ENCODE measurements at places on chromosomes 2 and 18.

DNA sequence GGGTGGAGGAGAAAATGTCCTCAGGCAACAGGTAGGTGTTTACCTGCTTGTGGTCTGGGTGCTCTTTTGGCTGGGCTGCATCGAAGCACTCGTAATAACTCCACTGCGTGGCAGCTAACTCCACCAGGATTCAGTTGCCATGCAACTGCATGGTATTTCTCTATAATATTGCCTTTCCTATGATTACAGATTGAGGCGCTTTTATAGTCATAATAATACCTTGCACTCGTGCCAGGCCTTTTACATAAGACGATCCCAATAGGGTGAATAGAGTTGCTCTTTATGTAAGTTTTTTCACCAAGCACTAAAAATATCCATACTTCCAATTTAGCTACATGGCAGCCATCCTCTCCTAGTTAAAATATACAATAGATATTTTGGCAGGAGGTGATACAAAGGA is 19.7 kb upstream of the NYAP2 start:
- DNase-seq = no peak

DNA sequence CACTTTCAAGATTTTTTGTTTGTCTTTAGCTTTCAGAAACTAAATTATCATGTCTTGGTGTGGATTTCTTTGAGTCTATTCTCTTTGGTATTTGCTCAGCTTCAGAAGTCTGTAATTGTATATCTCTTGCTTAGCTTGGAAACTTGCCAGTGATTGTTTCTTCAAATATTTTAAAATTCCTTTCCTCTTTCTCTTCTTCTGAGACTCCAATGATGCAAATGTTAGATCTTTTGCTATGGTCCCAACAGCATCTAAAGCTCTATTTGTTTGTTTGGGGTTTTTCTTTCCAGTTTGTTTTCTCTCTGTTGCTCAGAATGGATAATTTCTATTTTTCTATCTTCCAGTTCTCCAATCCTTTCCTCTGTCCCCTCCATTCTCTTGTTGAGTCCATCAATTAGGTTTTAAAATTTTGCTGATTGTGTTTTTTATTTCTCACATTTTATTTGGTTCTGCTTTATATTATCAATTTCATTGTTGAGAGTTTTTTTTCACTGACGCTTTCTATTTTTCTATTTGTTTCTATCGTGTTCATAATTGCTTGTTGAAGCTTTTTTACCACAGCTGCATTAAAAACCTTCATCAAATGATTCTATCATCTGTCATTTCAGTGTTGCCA is 81.5 kb upstream of the DAPL1 start:
- no peak for DNase-seq

- DNase-seq = no peak
Measured at GRCh38 chr18:12391487-12392165, 14.6 kb upstream of the AFG3L2 start.

DNA sequence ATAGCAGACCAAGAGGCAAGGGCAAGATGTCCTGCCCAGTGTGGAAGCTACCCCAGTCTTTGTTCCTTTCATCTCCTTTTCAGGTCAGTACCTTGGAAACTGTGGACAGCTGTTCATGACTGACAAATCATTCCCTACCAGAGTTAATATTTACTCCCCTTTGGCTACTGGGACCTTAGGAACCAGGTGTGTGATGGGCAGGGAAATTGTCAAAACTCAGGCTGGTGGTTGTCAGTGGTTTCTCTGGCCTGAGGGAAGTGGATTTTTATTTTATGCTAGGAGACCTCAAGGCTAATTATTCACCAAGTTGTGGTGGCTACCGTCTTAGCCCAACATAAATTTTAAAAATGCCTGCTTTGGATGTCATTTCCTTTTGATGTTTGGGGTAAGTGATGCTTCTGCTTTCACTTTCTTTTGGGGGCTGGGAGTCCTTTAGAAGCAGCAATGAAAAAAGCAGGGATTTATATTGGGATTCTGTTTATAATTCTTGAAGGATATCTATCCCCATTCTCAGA is 119.3 kb downstream of the SETBP1 start:
- DNase-seq = no peak

DNA sequence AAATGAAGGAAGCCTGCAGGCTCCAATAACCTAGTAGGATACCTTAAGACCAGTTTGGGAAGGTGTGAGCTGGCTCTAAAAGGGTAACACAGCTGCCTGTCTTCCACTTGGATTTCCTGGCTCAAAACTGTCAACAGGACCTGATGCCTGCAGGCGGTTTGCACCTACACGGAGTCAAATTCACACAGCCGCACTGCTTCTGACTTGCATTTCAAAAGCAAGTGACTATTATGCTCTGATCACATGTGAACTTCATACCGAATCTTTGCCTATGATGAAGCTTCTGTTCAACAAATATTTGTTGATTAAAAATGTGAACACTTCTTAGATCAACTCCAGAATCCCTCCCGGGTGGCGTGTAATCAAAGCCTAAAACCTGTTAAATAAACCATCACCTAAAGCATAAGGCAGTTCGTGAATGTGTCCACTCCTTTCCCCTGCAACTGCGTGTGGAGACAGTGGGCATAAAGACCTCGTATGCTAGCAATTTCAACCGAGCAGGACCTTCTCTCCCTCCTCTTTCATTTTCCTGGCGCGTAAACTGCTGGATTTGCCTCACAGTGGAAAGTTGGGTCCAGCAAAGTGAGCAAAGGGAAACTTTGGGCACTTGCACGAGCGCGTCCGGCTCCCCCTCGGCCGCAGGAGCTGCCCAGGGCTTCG is 784 bp downstream of the CRACDL start:
- DNase-seq = no peak

DNA sequence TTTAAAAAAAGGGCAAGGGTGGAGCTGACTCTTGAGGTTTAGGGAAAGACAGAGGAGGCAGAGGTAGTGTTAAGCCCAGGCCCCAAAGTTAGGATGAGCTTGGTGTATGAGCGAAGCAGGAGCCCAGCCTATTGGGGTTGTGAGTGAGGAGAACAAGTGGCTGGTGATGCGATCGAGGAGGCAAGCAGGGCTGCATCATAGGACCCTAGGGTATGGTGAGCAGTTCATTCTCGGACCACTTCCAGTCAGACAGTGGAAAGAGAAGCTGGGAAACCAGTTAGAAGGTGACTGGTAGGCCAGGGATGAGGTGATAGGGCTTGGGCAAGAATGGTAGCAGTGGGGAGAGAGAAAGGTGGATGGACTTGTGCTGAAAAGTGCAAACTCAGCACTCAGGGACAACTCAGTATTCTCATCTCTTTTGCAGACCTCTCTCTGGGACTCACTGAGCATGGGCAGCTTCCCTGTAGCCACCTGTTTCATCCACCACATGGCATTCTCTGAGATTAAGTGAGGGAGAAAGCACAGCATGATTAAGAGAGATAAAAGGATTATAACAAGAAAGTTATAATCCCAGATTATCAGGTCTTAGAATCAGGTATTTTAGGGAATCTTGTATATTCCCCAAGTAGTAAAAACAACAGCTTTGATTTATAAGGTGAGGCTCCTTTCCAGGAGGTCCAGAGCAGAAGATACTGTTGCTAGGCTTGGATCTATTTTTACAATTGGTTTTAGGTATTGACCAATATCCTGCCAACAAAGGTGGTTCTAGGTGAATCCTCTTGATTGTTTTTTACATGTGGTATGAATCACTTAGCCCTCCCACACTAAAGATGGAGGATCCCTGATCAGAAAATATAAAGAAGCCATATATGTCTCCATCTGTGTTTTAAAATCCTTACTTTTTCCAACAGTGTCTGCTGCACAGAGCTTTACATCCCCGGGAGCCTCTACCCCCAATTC is 38.3 kb downstream of the XRCC5 start:
- DNase-seq = no peak

- DNase-seq = peak; percentile 62
Measured at GRCh38 chr18:27605107-27605834, 420.2 kb upstream of the CHST9 start.

GRCh38 chr18:70135604-70136003 is 69.9 kb downstream of the RTTN start:
- DNase-seq = no peak

DNA sequence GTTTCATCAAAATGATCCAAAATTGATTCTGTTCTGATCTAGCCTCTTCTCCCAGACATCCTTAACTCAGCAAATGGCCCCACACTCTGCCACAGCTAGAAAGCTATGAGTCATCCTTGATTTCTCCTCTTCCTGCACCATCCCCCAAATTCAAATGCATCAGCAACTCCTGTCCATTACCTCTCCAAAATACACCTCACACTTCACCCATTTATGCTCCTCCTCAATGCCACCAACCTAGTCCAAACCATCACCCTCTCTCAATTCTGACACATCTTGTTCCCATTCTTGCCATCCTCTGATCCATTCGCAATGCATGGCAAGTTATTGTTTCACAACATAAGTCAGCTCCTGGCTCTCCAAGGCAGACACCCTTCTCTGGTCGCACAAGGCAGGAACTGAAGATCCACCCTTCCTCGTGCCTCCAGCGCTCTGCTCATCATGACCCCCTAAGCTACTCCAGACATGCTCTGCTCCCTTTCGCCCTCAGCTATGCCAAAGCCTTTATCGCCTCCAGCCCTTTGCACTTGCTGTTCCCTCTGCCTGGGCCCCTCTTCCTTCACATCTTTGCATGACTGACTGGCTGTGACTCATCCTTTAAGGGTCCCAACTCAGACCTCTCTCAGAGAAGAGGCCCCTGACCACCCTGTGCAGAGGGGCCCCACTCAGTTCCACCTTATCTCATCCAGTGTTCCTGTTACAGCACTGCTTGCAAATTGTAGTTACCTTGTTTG is 83.6 kb downstream of the MREG start:
- DNase-seq = no peak

DNA sequence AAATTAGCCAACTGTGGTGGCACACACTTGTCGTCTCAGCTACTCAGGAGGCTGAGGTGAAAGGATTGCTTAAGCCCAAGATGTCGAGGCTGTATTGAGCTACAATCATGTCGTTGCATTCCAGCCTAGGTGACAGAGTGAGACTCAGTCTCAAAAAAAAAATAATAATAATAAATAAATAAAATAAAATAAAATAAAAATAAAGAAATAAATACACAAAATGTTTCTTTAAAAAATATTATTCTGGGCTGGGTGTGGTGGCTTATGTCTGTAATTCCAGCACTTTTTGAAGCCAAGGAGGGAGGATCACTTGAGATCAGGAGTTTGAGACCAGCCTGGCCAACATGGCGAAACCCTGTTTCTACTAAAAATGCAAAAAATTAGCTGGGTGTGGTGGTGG is 272.8 kb downstream of the AGPS start:
- DNase-seq = no peak

GRCh38 chr18:42614619-42615293 is 500.7 kb downstream of the RIT2 start:
- DNase-seq = no peak

- no peak for DNase-seq
Measured at GRCh38 chr2:168089200-168089599, 158.2 kb downstream of the STK39 start.

GRCh38 chr2:142778289-142778688 is 99.2 kb upstream of the KYNU start:
- DNase-seq = no peak

DNA sequence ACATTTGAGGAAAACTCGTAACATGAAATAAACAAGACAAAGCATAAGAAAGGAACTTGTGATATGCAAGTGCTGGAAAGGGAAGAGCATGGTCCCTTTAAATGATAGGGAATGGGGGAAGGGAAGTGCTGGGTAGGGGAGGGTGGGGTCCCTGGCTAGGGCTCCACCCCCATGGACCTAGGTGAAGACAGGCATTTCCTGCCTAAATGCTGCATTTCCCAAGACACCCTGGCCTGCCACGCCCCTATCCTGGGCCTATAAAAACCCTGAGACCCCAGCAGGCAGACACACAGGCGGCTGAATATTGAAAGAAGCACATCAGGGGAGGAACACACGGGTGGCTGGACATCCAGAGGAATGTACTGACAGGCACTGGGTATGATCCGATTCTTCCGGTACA is 499.9 kb downstream of the ZEB2 start:
- DNase-seq = no peak

GRCh38 chr2:86807468-86808275 is 17.0 kb upstream of the CD8A start:
- DNase-seq = no peak

- DNase-seq = no peak
Measured at GRCh38 chr2:127584047-127584446, 48.6 kb downstream of the MYO7B start.

GRCh38 chr2:57855212-57855611 is 191.4 kb upstream of the VRK2 start:
- DNase-seq = no peak

GRCh38 chr2:216335252-216335651 is 37.0 kb downstream of the MARCHF4 start:
- no peak for DNase-seq

DNA sequence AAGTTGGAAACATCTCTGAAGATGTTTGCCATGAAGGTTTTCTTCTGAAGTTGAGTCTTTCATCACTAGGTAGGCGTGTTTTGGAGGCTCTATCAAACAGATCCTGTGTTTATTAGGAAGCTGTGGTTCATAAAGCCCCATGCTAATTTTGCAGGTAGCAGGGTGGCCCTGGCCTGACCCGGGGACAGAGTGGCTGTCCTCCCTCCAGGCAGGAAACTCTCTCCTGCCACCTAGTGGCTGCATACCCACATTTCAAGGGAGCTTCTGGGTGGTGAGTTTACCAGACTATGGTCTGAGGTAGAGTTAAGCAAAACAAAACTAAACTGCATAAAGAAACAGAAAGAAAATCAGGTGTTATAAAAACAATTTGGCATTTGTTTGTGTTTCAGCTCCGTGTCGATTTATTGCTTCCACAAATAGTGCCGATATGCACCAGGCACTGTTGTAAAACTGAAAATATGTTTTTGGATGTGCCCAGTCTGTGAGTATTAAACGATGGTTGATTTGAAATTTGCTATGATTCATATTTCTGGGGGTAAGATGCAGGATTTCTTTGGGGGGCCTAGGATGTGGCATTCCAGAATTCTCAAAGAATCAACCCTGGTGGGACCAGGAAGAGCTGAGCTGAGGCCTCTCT is 26.0 kb upstream of the IL37 start:
- DNase-seq = peak; percentile 46

- no peak for DNase-seq
Measured at GRCh38 chr2:204365811-204366210, 179.5 kb upstream of the PARD3B start.

- no peak for DNase-seq
Measured at GRCh38 chr2:165069151-165069550, 113.8 kb upstream of the SLC38A11 start.

- peak; percentile 53 for DNase-seq
Measured at GRCh38 chr2:198296665-198297308, 492.4 kb downstream of the PLCL1 start.

DNA sequence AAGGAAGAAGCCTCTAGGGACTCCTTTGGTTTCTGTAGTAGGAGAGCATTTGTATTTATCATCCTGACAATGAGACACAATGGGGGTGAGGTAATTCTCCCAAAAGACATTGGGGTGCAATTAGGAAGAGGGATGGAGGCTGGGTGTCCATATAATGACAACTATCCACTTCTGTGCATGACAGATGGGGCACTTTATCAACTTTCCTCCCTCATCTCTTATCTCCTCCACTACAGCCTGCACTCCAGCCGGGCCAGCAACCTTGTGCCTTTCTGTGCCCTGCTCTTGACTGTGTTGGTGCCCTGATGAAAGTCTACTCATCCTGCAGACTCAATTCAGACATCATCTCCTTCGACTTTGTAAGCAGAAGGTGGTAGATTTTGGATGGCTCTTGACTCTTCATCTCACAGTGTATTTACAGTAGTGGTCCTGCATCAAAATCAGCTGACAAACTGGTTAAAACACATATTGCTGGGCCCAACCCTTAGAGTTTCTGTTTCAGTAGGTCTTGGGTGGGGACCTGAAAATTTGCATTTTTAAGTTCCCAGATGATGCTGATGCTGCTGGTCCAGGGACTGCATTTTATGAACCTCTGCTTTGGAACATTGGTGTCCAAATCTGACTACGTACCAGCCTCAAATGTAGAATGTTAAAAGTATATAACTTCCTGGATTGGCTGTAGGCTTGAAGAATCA is 40.8 kb upstream of the CFAP36 start:
- DNase-seq = no peak

All from H1 (cell line).